Stimulated activated CD8-positive, alpha-beta memory T cell treated with anti-CD3 and anti-CD28 coated beads, Interleukin-7, amount 100 ng/mL, for 24 hours (primary cell): ENCODE measurements at places on chromosomes 7 and 10.

- DNase-seq = no peak
Measured at GRCh38 chr10:127142136-127142535, 54.3 kb downstream of the INSYN2A start.

- no peak for DNase-seq
Measured at GRCh38 chr10:13068071-13068470, 31.9 kb upstream of the OPTN start.

DNA sequence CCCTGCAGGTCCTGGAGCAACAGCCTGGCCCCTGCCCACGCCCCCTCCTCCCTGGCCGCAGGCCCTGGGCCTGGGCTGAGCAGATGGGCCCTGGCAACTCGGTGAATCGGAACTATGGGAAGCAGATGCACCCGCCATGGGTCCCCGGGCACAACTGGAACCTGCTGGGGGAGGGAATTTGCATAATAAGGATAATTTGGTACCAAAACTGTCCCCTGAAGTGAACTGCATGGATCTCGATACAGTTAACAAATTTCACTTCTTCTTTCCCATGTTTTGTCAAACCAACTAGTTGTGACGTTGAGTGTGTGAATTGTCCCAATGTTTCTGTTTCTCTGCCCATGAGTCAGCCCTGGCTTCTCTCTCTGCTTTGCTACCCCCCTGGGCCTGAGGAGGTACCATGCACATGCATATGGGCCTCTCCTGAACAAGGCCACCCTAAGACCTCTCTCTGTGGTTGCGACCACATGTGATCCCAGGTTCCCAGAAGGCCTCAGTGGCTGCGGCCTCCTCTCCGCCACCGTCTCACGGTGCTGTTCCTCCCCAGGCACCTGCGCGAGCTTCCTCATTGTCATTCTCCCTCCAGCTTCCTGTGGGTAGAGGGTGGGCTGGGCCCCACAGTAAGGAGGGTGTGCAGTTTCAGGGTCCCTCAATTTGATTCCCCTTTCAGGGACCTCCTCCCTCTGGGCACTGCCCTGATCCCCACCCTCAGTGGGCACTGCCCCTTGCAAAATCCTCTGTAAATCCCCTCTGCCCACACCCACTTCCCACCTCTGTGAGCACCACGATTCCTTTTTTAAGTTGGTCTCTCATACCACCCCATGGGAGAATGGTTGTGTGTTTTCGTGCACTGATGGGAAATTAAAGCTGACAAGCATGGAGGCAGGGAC is 40.0 kb downstream of the FIGNL1 start:
- DNase-seq = no peak

DNA sequence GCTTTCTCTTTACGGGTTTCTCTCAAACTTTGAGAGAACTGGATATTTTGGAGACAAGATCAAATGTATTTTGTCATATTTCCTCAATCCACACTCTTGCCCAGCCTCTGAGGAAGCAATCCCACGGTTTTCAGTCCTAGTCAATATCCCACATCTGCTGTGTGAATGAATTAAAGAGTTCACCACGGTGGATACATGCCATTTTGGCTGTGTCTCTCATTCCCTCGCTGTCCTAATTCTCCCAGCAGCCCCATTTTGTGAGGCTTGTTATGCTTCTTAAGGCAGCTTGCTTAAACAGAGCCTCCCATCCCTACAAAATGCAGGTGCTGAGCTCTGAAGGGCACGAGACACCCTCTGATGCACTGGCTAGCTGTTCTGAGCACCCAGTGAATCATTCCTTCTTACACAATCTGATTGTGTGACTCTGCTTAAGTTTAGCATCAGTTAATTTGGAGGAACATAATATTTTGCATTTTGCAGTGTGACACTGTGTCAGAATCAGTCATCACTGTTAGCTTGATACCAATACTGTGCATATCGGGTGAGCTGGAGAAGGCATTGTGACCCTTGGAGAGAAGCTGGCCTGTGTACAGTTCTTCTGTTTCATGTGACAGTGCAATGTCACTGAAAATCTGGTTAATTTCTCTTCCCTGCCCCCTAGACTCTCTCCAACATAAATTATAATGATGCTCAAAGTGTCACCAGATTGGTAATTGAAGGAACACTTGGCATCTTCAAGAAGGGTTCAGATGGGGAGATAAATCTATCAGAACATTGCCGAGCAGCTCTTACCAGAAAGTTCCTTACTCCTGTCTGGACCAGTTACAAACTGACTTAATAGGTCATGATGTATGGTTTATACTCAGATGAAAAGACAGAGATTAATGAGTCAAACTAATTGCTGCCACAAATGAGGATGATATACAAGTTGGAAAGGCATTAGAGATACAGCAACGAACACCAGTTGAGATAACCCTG is 103.7 kb upstream of the AOAH start:
- DNase-seq = no peak

- DNase-seq = no peak
Measured at GRCh38 chr10:44809647-44810046, 101.5 kb upstream of the TMEM72 start.

GRCh38 chr10:4034907-4035598 is 250.0 kb upstream of the KLF6 start:
- no peak for DNase-seq

DNA sequence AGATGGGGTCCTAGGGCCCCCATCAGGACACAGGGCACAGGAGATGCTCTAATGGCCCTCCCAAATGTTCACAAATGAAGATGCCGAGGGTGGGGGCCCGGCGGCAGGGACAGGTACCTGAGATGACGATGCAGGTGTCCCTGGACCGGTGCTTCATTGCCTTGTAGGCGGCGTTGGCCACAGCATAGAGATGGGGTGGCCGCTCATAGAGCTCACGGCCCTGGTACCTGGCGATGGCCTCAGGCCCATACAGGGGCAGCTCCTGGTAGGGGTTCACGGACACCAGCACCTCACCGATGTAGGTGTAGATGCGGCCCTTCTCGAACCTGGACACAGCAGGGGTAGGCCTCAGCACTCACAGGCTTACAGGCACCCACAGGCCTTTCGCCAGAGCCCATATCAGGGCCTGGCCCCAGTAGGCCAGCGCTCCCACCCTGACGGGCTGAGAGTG is 2.0 kb downstream of the MYO1G start:
- DNase-seq = no peak
